SK-N-DZ (cell line): ENCODE measurements at places on chromosomes 13 and 19.

DNA sequence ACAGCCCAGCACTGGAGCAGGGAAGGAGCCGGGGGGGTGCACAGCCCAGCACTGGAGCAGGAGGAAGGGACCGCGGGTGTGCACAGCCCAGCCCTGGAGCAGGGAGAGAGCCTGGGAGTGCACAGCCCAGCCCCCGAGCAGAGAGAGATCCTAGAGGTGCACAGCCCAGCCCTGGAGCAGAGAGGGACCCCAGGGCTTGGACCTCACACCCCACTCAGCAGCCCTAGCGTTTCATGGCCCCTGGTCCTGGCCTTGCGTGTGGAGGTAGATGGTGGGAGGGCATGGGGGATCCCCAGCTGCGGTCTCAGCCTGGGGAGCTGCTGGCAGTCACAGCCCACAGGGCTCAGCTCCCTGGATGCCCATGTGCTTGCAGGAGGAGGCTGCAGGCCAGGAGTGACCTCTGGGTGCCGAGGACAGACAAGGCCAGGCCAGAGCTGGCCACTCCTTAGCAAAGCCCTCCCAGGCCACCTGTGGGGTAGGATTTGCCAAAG is 25.1 kb downstream of the GAS6 start:
- no peak for DNase-seq

DNA sequence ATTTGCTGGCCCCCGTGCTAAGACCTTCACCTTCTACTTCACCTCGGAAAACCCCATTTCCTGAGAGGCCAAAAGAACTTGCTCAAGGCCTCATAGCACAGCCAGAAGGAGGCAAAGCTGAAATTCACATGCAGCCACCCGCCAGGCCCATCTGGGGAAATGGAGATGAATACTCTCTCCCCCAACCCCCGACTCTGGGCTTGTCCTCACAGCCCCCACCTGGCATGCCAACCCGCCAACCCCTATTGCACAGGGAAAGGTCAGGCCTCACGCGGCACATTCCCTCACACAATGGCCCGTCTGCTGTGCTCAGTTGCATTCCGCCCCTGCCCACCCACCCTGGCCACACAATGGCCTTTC is 3.2 kb downstream of the PRX start:
- DNase-seq: no peak

GRCh38 chr13:80012251-80012650 is 328.7 kb downstream of the SPRY2 start:
- DNase-seq: no peak

DNA sequence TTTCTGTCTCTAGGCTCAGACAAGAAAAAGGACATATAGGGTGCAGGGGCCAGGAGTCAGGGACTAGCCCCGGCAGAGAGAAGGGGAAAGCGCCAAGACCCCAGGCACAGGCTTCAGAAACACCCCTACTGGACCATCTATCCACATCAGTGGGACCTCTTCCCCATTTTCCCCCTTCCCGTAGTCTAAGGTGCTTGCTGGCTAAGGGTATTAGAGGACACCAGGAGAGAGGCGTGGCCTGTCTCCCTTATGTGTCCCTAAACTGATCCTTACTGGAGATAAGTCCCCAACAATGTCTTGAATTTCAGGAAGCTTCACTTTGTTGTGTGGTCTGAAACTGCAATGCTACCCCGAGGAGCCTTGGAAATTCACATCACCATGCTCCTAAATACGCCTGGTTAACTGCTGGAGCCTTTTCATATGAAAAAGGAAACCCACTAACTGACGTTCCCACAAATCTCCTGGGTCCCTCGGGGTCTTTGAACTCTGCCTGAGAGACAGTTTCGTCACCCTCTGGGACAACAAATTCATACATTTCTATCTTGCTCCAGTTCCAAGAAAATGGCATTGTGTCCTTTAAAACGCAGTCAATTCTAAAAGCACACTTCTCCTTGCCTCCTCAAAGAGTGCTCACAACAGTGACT is 197.7 kb downstream of the COL4A1 start:
- DNase-seq: no peak

- DNase-seq: no peak
These were observed 88.1 kb upstream of the SOX21 start for GRCh38 chr13:94800423-94800822.

GRCh38 chr13:113962386-113962785 is 11.5 kb downstream of the C13orf46 start:
- no peak for DNase-seq

DNA sequence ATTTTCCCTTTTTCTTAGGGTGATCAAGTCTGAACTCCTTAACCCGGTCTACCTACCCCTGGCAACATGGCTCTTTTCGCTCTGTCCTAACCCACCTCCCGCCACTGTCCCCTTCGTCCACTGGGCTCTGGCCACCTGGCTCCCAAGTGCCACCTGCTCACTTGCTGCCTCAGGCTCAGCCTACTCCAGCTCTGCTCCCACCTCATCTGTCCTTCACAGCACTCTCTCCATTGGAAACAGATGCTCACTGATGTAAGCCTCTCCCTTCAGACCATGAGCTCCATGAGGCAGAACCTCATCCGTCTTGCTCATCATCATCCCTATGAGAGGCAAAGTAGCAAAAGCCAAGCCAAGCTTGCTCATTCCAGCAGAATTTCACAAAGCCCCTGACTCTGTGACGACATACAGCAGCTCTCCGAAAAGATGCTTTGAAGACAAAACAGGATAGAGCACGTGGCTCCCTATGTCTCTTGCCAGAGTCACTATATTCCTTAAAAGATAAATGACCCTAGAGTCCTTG is 35.3 kb upstream of the AMER2 start:
- no peak for DNase-seq

GRCh38 chr19:50994129-50994528 is 7.3 kb downstream of the KLK8 start:
- no peak for DNase-seq

DNA sequence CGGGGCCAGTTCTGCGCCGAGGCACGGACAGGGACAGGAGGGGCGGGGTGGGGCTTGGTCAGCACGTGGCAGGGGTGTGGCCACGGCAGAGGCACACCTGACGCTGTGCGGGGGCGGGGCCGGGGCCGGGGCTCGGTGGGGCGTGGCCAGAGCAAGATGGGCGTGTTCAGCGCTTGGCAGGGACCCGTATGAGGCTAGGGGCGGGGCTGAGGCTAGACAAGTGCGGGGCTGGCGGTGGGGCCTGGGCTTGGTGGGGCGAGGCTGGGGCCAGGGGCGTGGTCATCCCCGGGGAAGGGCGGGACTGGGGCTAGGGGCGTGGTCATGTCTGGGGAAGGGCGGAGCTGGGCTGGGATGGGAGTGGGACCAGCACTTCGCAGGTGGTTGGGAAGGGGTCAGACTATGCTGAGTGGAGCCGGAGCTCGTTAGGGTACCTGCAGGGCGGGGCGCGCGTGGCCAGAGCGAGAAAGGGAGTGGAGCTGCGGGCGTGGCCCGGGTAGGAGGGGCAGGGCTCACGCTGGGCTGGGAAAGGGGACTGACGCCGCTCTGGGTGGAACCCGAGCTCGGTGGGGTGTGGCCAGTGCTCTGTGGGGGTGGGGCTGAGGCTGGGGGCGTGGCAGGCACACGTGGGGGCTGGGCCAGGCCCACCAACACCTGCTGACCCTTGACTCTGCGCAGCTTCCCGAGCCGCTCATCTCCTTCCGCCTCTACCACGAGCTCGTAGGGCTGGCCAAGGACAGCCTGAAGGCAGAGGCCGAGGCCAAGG is 12.8 kb downstream of the POLR2E start:
- peak; percentile 78 for DNase-seq

DNA sequence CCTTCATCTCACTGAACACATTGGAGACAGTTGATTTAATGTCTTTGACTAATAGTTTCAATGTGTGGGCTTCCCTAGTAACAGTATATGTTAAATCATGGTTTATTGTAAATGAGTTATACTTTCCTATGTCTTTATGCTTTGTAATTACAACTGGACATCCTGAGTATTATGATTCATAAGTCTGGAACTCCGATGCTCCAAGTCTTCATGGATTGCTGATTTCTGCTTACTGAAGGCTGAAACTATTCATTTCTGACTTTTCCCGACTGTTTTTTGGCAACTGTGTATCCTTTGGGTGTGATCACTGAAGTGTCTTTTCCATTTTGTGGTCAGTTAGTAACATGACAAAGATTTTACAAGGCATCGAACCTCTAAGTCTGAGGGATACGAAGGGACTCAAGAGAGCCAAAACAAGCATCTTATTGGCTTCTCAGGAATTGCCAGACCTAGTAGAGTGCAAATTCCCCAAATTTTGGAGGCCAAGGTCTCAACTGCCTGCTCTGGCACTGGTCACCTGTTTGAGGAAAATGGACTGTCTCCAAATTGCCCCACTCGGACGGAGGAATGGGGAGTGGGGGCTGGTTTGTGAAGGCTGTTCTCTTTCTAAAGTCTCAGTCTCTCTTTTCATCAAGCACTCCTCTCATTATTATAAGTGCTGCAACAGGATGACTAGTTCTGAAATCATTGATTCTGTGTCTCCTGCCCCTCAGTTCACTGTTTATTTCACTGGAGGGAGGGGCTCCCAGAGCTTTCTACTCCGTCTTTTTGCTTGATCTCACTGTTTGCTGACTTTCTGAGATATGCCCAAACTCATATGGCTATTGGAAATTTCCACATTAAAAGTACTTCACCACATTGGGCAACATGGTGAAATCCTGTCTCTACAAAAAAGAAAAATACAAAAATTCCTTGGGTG is 20.2 kb upstream of the CD70 start:
- DNase-seq: no peak

GRCh38 chr13:19862481-19863313 is 752 bp downstream of the ZMYM5 start:
- peak; percentile 32 for DNase-seq

- no peak for DNase-seq
These were observed 41.8 kb upstream of the WASF3 start for GRCh38 chr13:26515721-26516120.

- no peak for DNase-seq
These were observed 38.4 kb downstream of the RFX2 start for GRCh38 chr19:6071875-6072274.

DNA sequence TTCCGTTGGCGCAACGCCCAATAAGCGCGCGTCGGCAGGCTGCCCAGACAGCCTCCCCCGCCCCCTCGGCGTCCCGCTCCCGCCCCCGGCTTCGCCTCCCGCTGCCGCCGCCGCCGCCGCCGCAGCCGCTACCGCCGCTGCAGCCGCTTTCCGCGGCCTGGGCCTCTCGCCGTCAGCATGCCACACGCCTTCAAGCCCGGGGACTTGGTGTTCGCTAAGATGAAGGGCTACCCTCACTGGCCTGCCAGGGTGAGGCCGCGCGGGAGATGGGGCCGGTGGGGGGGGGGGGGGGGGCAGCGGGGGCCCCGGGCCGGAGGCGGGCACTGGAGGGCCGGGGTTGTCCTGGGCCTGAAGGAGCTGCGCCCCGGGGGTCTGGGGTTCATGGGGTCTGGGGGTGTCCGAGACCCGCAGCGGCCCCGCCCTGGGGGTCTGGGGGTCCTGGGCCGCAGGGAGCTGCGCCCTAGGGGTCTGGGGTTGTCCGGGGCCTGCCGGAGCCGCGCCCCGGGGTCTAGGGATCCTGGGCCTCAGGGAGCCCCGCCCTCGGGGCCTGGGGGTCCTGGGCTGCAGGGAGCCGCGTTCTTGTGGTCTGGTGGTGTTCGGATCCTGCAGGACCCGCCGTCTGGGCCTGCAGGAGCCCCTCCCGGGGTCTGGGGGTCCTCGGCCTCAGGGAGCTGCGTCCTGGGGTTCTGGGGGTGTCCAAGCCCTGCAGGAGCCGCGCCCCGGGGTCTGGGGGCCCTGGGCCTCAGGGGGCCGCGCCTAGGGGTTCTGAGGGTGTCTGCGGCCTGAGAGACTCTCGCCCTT is at the start of gene HDGFL2:
HDGFL2 (plus strand) TSS at position 124 of the 801 bp plus-strand sequence; CDS start at position 178, 54 bp downstream.
- DNase-seq: no peak

DNA sequence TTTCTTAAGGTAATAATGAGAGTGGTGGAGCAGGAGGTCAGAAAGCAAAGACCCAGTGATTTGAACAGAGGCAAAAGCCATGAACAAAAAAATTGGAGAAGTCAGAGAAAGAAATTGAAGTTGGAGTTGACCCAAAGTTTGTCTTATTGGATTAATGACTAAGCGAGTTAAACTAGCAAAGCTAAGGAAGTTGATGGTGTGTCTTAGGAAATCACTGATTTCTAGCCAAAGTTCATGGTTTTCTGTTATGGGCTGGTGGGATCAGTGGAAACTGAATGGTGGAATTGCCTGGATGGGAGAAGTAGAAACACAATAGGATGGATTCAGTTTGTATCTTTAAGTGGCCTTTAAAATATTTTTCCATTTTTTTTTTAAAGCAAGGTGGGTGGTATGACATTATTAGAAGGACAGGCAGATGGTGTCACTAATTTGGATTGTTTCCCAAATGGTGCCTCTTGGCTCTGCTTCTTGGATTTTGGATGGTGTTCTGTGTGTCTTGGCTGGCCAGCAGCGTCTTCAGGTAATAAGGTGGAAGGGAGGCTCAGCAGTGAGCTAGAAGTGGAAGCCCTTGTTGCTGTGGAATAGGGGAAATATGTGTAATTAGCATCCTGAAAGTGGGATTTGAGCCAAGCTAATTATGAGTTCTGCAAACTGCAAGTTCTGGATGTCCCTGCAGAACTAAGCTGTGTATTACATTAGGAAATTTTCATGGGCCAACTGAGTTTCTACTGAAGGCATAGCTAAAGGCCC is 302.9 kb downstream of the LMO7 start:
- DNase-seq: no peak

DNA sequence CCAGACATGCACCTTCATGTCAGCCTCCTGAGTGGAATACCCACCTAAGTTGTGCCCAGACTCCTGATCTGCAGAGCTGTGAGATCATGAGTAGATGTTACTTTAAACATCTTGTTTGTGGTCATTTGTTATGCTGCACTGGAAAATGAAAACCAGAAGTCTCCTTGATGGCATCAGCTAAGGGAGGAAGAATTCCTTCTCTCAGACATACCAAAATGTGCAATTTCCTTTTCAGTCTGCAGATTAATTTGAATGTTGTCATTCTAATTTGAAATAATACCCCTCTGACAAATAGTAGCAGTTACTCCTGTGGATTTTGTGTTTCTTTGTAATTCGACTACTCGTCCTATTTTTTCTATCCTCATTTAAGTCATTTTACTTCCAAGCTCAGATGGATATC is 59.3 kb downstream of the ITGBL1 start:
- no peak for DNase-seq

DNA sequence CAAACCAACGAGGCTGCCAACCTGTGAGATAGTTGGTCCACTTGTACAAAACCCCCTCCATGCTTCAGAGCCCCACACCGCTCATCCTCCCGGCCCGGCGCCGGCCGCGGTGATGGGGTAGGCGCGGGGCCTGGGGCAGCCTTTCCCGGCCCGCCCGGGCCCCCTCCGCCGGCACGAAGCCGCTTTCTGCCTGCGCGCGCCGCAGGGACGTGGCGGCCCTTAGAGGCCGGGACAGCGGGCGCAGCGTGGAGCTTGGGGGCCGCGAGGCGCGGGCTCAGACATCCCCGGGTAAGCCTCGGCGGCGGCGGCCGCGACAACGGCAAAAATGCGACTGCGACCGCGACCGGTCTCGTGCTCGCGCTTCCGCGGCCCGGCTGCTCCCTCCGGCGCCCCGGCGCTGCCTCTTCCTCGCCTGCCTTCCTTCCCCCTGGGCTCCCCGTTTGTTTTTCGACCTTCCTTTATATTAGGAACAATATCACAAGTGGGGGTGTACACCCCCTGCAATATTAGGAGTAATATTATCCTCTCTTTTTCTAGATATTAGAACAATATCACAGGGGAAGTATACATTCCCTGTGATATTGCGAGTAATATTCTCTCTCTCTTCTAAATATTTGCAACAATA is 53.9 kb upstream of the CEACAM21 start:
- DNase-seq: no peak

GRCh38 chr13:91894316-91894715 is 495.9 kb downstream of the GPC5 start:
- no peak for DNase-seq
